Endodermal cell (in vitro differentiated cells): ENCODE measurements at places on chromosomes 2 and 18.

DNA sequence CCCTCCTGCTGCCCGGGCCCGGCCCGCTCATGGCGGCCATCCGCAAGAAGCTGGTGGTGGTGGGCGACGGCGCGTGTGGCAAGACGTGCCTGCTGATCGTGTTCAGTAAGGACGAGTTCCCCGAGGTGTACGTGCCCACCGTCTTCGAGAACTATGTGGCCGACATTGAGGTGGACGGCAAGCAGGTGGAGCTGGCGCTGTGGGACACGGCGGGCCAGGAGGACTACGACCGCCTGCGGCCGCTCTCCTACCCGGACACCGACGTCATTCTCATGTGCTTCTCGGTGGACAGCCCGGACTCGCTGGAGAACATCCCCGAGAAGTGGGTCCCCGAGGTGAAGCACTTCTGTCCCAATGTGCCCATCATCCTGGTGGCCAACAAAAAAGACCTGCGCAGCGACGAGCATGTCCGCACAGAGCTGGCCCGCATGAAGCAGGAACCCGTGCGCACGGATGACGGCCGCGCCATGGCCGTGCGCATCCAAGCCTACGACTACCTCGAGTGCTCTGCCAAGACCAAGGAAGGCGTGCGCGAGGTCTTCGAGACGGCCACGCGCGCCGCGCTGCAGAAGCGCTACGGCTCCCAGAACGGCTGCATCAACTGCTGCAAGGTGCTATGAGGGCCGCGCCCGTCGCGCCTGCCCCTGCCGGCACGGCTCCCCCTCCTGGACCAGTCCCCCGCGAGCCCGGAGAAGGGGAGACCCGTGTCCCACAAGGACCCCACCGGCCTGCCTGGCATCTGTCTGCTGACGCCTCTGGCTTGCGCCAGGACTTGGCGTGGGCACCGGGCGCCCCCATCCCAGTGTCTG, 767 bp downstream of the RHOB start:
- H3K4me1 ChIP-seq: peaks cover 20% of the 10 kb centered on the region
- H3K4me3 ChIP-seq: peak overlapping the region; percentile 90
- H3K27ac ChIP-seq: peak overlapping the region; percentile 95
- no peaks in the 10 kb centered on the region for H3K36me3 ChIP-seq
- no peaks in the 10 kb centered on the region for H3K27me3 ChIP-seq

DNA sequence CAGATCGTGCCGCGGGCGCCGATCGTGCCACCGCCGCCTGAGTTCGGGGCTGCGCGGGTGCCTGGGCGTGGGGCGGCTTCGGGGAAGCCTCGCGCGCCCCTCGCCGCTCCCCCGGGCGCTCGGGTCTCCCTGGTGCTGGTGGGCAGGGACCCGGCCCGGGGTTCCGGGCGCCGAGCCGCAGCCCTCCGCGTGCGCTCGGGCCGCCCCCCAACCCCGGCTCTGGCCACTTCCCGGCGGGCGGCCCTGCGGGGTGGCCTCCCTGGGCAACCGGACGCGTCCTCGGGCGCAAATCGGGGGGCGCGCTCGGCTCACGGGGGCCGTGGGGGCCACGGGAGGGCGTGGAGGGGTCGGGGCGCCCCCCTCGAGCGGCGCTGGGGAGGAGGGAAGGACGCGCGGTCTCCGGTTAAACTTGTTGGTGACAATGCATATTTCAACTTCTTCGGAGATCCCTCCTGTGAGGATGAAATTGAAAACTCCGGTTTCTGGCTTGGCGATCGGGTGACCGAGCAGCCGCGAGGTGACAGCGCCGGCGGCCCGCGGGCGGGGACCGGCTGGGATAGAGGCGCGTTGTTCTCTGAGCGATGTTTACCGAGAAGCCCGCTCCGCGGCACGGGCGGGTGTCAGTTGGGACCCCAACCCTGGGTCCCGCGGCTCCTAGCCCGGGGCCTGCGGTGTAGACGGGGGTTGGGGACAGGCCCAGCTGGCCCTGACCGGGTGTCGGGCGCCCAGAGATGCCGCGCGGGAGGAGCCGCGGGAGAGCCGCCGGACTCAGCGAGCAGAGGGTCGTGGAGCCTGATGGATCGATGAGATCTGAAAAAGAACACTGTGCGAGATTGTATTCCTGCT, 676 bp downstream of the SH3BP4 start:
- H3K4me1 ChIP-seq: peaks cover 12% of the 10 kb centered on the region
- peaks cover 7% of the 10 kb centered on the region for H3K27me3 ChIP-seq
- peaks cover 6% of the 10 kb centered on the region for H3K36me3 ChIP-seq
- peak; percentile 72 for DNase-seq

- no peaks in the 10 kb centered on the region for H3K4me1 ChIP-seq
- H3K4me3 ChIP-seq: no peak overlapping the region
- no peaks in the 10 kb centered on the region for H3K36me3 ChIP-seq
- no peak overlapping the region for H3K27ac ChIP-seq
Observed at GRCh38 chr2:21498016-21498415, 374.2 kb downstream of the TDRD15 start.

- H3K4me3 ChIP-seq: peak overlapping the region; percentile 100
- peaks cover 13% of the 10 kb centered on the region for H3K4me1 ChIP-seq
Observed at GRCh38 chr18:22167471-22168241, 1.7 kb upstream of the GATA6 start.

DNA sequence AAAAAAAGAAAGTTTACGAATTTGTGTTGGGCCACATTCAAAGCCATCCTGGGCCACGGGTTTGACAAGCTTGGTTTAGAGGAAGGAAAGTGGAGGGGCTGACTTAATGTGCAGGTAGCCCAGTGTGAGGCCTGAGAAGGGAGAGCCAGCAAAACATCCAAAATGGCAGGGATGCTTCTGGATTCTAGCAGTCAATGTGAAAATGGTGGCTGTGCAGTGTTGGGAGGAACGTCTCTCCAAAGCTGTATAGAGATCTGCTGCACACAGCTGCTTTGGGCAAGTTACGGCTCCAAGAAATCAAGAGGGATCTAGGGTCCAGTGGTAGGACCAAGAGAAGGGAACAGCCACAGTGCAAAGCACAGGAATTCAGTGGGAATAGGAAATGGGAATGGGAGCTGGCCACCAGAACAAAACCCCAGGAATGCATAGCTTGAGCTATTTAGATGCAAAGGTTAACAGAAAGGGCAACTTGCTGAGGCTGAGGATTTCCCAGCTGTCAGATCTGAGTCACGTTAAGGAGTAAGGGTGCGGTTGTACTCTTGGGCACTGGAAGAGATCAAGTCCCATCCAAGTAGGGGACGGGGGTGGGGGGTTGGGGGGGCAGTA, 70.6 kb downstream of the B3GNT2 start:
- H3K4me1 ChIP-seq: no peaks in the 10 kb centered on the region
- H3K27ac ChIP-seq: no peak overlapping the region
- no peak overlapping the region for H3K4me3 ChIP-seq
- DNase-seq: peak; percentile 62
- H3K36me3 ChIP-seq: no peaks in the 10 kb centered on the region

DNA sequence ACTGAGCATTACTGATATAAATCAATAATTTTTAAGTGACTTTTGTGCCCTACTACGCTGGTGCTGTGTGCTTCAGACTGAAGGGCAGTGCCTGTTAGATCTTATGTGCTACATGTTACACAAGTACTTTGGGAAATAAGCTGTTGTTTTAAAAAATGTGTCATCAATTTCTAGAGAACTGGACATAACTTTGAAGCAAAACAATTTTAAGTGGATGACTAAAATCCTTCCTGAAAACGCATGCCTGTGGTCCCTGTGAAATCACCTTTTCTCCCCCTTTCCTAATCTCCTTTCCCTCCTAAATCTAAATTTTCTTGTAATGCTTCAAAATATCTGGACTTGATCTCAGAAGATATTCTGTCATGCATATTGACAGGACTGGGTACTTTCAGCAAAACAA, 7.1 kb upstream of the IL1RL1 start:
- H3K27me3 ChIP-seq: no peaks in the 10 kb centered on the region
- H3K4me3 ChIP-seq: no peak overlapping the region
- no peaks in the 10 kb centered on the region for H3K36me3 ChIP-seq
- no peaks in the 10 kb centered on the region for H3K4me1 ChIP-seq
- H3K27ac ChIP-seq: no peak overlapping the region

GRCh38 chr2:53356291-53356905, 411.2 kb upstream of the CHAC2 start:
- peak; percentile 49 for DNase-seq
- no peaks in the 10 kb centered on the region for H3K36me3 ChIP-seq
- no peak overlapping the region for H3K4me3 ChIP-seq
- no peaks in the 10 kb centered on the region for H3K4me1 ChIP-seq
- H3K27me3 ChIP-seq: no peaks in the 10 kb centered on the region

DNA sequence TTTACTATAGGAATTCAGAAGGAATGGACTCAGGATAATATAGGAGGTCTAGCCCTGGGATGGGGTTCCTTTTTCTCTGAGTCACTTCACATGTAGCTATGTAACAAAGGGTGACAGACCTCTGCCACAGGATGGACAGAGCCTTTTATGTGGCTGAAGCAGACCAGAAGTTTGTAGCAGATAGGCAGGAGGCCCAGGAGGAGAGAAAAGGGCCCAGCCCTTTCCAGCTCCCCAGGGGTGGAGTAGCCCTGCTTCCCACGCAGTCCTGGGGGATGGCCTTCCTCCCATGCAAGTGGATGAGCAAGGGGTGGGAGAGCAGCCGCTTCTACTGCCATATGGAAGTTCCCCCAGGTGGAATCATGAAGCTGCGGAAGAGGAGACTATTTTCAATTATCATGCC, 40.3 kb downstream of the ARMC9 start:
- H3K4me3 ChIP-seq: no peak overlapping the region
- H3K27me3 ChIP-seq: no peaks in the 10 kb centered on the region
- peaks cover 35% of the 10 kb centered on the region for H3K36me3 ChIP-seq
- no peak overlapping the region for H3K27ac ChIP-seq
- DNase-seq: no peak

- H3K36me3 ChIP-seq: no peaks in the 10 kb centered on the region
- no peaks in the 10 kb centered on the region for H3K27me3 ChIP-seq
Observed at GRCh38 chr18:61727241-61728193, 165.3 kb downstream of the RNF152 start.

- H3K4me1 ChIP-seq: peaks cover 12% of the 10 kb centered on the region
- H3K36me3 ChIP-seq: no peaks in the 10 kb centered on the region
- no peak for DNase-seq
- no peak overlapping the region for H3K27ac ChIP-seq
- no peaks in the 10 kb centered on the region for H3K27me3 ChIP-seq
Observed at GRCh38 chr2:181106789-181107627, 126.6 kb downstream of the UBE2E3 start.

DNA sequence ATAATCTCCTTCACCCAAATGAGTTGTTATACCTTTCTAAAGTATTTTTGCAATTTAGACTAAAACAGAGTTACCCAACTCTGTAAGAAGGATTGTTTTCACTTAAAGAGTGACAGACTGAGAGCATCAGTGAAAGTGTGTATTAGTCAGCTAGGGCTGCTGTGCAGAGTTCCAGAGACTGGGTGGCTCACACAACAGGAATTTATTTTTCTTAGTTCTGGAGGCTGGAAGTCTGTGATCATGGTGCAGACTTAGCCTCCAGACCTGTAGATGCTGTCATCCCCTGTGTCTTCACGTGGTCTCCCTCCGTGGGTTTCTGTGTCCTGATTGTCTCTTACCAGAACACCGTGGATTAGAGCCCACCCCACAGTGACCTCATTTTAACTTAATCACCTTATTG, 40.0 kb downstream of the BCL2L11 start:
- no peak overlapping the region for H3K27ac ChIP-seq
- H3K4me3 ChIP-seq: no peak overlapping the region
- peaks cover 17% of the 10 kb centered on the region for H3K4me1 ChIP-seq

- H3K36me3 ChIP-seq: no peaks in the 10 kb centered on the region
- no peak overlapping the region for H3K27ac ChIP-seq
- H3K4me3 ChIP-seq: no peak overlapping the region
- no peaks in the 10 kb centered on the region for H3K27me3 ChIP-seq
- peak; percentile 88 for DNase-seq
Observed at GRCh38 chr2:25323042-25323514, 18.6 kb downstream of the DNMT3A start.

DNA sequence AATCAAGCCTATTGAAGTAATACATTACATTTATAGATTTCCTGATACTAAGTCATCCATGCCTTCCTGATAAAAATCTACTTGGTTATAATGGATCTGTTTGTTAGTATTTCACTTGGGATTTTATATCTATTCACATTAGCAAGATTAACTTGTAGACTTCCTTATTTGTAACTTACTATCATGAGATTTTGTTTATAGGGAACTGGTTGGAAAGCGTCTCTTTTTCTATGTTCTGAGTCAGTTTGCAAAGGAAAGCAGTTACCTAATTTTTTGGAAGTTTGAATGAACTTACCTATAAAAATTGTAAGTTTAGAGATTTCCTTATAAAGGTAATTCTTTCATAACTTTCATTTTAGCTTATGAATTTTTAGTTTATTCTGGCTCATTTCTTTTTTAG, 141.4 kb downstream of the SMAD7 start:
- no peak overlapping the region for H3K4me3 ChIP-seq
- no peak overlapping the region for H3K27ac ChIP-seq
- H3K4me1 ChIP-seq: peaks cover 2% of the 10 kb centered on the region
- H3K27me3 ChIP-seq: no peaks in the 10 kb centered on the region
- no peaks in the 10 kb centered on the region for H3K36me3 ChIP-seq

GRCh38 chr2:11634584-11634983, 35.4 kb downstream of the NTSR2 start:
- no peak overlapping the region for H3K27ac ChIP-seq
- no peak overlapping the region for H3K4me3 ChIP-seq
- no peaks in the 10 kb centered on the region for H3K4me1 ChIP-seq
- no peak for DNase-seq
- H3K27me3 ChIP-seq: no peaks in the 10 kb centered on the region
